ENCODE measurements at places on chromosomes 5 and 9.

- no peak for DNase-seq
These were observed 143.8 kb downstream of the SMARCA2 start for GRCh38 chr9:2158766-2159430.

DNA sequence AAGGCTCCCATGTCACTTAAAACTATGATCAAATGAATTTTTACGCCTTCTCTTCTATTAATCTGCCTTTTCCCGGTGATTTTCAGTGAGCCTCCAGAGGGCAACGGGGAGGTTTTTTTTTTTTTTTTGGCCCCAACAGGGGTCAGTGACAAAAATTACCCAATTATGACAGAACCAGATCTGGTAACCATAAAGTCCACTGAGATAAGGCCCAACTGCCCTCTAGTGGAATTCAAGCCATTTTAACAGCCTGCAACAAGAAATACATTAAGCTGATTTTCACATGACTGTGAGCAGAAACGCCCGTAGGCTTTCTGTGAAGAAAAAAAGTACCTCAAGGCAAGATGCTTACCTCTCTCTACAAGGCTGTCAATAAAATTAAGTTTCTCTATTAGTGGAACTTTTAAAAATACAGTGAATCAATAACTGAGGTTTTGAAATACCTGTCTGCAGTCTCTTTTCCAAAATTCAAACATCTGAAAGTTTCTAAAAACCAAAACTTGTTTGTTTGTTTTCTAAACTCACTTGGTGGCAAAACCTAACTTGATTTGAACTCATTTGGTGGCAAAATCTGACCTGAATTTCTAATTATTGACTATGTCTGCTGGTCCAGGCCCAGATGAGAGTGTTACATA is 49.7 kb upstream of the FST start:
- DNase-seq, result no peak

- peak; percentile 96 for DNase-seq
These were observed at the start of gene B4GALT1 for GRCh38 chr9:33167084-33167971. TSS of gene B4GALT1 (minus strand) at chr9:33167336. CDS start at chr9:33167169, 167 bp downstream.

DNA sequence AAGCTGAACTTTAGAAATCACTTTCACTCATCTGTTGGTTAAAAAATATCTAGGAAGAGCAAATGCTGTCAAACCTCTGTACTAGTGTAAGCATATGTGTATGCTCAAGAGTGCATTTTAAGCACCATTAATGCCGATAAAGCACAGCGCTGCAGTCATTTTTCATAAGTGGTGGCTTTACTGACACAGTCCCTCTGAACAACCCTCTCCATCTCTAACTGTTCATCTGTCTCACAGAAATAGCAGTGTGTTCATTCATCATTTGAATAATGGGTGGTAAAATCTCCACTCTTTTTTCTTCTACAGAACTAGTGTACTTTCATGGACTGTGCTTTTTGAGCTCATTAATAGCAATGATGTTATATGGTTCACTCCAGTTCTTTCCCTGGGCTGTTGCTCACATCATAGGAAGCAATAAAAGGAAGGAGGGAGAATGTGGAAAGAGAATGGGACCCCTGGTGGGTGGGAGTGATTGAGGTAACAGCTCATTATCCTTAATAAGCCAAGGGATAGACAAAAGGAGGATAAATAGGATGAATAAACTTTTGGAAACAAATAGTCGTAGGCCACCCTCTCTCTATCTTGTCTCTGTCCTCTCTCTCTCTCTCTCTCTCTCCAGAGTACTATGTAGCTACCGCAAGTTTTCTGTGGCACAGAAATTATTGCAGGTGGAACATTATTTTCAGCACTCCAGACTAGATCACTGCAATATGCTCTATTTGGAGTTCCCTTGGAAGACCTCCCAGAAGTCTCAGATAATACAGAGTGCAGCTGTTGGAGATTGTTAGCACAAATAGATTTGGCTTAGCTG is 117.9 kb upstream of the PRDM9 start:
- DNase-seq, result no peak

GRCh38 chr5:154217462-154217861 is 26.9 kb downstream of the GALNT10 start:
- DNase-seq, result no peak

DNA sequence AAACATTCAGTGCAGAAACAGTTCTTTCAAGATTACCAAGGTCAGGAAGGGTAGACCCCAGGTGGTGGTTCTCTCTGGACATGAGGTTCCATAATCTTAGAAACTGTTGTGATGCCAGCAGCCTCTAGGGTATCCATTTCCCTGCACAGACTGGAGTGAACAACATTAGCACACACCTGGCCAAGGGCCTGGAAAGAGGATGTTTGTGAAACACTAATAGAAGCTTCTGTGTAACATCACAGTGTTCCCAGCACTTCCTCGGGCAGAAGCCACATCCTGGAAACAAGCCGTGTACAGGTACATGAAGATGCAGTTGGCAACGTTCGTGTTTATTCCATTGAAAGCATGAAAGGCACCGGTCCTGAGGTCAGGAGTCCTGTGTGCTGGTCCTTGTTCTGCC is 598.2 kb upstream of the KLF4 start:
- no peak for DNase-seq

DNA sequence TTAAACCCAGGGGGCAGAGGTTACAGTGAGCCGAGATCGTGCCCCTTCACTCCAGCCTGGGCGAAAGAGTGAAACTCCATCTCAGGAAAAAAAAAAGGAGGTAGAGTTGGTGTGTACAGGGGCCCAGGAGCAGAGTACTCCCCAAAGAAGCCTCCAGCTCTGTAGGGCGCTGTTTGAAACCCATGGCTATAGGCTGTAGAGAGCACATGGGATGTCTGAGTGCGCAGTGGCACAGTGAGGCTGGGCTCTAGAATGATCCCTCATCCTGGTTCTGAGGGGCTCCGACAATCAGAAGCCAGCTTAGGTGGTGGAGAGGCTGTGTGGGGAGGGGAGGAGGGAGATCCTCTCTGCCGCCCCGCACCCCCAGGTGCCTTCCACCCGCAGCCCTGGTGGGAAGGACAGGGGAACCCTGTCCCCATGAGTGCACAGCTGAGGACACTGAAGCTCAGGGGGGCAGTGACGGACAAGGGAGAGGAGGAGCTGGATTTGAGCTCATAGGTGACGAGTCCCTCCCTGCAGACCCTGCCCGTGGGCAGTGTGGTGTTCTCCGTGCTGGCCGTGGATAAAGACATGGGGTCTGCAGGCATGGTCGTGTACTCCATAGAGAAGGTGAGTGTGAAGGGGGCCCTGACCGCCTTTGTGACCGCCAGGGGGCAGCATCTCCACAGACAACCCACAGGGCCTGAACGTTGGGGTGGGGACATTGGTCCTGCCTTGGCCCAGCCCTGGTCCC is 24.6 kb downstream of the CDHR2 start:
- peak; percentile 86 for DNase-seq

GRCh38 chr9:92780206-92780605 is 15.6 kb upstream of the BICD2 start:
- DNase-seq, result no peak

DNA sequence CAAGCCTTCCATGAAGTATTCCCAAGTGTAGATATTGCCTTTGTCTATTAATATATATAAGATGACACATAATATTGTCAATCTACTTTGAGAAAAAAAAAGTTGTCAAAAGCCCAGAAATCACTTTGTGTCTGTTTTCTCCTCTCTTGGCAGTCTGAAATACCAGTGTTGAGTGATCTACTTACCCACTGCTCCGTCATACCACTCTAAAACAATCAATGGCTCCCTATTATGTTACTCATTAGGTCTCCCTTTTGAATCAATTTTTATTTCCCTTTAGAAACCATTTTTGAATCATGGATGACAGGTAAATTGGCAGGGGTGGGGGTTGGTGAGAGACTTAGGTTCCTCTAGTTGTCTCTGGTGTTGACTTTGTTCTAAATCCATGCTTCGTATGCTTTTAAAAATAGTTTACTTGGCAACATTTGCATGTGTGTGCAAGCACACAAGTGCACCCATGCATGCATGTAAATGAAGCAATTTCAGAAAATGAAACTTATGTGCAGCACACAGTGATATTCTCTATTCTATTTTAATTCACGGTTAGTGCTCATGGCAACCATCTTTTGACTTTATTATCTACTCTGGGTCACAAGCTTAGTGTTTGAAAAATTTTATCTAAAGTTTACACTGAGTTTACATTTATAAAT is 378.9 kb downstream of the RAB3C start:
- no peak for DNase-seq

GRCh38 chr9:75148561-75148960 is 60.2 kb downstream of the OSTF1 start:
- DNase-seq, result no peak

- no peak for DNase-seq
These were observed 107.4 kb downstream of the TMEM174 start for GRCh38 chr5:73280386-73280785.

- DNase-seq, result no peak
These were observed 16.6 kb upstream of the MEGF9 start for GRCh38 chr9:120730654-120731514.

GRCh38 chr5:61313960-61314681 is 17.9 kb upstream of the ZSWIM6 start:
- no peak for DNase-seq

- no peak for DNase-seq
These were observed 4.6 kb upstream of the CTNNA1 start for GRCh38 chr5:138748630-138749081.

DNA sequence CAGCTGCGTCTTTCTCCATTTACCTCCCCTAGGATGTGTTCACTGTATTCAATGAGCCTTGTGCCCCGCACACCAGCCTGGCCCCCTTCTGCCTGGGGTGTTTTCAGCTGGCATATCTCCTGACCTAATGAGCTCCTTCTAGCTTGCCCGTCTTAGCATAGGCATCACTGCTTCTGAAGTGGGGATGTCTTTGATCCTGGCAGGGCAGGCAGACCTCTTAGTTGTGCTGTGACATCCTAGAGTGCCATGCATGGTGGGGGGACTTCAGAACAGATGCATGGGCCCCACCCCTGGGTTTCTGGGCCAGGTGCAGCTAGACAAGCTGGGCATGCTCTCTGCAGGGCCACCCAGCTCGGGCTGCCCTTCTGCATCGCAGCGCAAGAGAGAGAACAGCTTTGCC is 172.7 kb downstream of the GADD45G start:
- no peak for DNase-seq

DNA sequence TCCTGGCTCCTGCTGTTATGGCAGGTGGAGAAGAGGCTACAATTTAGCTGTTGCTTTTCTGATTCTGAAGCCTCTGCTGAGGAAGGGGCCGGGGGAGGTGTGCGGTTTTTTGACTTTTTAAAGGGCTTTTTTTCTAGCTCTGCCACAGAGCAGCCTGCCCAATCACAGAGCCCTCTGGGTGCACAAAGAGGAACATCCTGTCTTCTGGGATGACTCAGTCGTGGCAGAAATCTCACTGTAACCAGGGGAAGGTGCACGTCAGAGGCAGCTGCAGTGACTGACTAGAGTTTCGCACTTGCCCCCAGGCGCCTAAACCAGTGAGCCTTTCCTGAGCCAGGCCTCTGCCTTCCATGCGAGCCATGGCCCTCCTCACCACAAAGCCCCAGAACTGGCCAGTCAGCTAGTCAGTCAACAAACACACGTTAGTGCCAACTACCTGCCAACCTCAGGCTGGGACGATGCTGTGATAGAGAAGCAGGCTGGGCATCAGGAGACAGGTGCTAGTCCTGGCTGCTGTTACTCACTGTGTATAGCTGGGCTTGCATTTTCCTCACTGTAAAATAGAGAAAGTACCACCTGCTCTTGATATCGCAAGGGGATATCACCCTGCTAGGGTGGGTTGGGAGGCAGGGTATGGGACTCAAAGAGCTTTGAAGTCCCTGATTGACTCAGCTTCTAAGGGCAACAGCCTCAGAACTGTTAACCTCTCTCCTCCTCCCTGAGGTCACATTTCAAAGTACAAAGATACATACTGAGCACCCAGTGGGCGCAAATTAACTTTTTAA is 2.2 kb downstream of the AKNA start:
- DNase-seq, result peak; percentile 74

- no peak for DNase-seq
These were observed 263.1 kb upstream of the RGMB start for GRCh38 chr5:98510143-98510985.

DNA sequence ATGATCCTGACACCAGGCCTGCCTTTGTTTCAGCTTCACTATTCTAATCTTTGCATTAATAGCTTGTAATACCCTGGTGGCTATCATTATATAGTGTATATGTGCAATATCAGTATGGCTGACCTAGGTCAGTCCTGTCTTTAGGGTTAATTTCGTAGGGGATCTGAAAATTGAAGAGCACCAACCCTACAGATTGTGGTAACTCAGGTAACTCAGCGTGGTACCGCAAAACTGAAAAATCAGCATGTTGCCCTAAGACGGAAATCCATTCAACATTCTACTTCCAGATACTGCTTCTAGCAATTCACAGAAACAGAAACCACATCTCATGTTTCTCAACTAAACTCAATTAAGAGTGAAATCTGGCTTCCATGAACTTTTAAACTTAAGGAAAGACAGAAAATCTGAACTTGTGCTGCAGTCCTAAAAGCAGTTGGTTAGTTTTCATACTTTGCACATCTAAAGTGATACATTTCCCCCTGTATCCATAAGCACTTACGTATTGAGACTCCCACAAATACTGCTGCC is 78.3 kb downstream of the FNIP1 start:
- no peak for DNase-seq

GRCh38 chr5:74892921-74893320 is 26.7 kb upstream of the FAM169A start:
- no peak for DNase-seq

- peak; percentile 29 for DNase-seq
These were observed 78.8 kb downstream of the F2RL2 start for GRCh38 chr5:76544268-76544926.

DNA sequence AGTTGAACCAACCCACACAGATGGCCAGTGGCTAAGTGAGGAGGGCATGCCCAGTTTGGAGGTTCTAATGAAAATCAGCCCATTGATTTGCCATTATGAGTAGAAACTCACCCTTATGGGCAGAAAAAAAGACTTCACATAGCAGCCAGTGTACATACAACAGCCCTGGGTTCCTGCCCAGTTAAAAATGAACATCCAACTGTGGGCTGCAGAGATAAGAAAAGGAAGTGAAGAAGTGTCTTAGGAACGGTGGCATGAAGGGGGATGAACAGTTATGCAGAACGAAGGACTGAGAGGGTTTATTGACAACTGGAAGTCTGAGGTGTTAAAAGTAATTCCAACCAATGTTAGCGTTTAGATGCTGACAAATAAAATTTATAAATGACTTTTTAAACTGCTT is 118.4 kb downstream of the MARCHF3 start:
- no peak for DNase-seq

GRCh38 chr9:85041466-85042137 is 372.1 kb downstream of the NTRK2 start:
- DNase-seq, result no peak

DNA sequence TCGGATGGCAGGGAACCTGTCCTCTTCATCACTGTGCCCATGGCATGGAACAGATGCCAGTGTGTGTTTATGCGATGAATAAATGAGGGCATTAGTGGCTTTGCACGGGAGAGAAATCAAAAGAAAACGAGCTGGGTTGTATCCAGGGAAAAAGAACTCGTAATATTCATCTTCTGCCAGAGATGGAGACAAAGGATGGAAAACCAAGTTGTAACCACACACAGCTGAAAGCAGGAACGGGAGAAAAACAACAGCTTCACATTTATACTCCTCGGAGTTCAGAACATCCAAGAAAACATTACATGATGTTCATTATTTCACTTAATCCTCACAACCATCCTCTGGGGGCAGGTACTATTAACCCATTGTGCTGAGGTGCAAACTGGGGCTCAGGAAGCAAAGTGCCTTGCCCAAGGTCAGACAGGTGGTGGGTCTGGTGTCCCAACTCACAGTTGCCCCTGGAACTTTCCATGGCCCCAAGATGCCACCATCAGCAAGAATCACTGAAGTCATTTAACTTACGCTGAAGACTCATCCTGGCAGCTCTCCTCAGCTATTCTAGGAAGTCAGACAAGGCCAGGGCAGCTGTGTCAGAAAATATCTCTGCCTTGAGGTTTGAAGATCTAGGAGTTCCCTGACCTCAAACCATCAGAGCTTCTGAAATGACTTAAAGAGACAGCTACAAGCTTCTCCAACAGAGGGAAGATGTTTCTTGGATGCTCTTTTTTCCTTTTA is 250.4 kb downstream of the NSG2 start:
- DNase-seq, result no peak
